ENCODE measurements at places on chromosomes 2 and 18.

GRCh38 chr2:240556553-240557100, 1.2 kb downstream of the ANKMY1 start:
- no peak for DNase-seq

- no peak for DNase-seq
Measured at GRCh38 chr2:233082931-233083755, 23.0 kb downstream of the INPP5D start.

GRCh38 chr2:231379266-231380215, 16.0 kb upstream of the B3GNT7 start:
- DNase-seq: no peak

DNA sequence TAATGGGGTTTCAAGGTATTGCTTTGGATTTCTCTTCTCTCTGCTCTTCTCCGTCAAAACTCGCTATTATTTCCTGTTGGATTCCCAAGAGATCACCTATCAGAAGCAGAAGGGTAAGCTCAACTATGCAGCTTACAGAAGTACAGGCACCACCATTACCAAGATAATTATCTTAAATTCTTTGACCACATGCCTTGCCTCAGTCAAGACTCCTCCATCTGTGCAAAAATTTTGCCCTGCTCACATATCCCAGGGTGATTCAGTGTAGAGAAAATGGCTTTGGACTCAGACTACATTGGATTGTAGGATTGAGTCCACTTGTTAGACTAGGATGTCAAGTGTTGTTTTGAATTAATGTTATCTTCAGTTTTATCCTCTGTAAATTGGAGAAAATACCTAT, 698.7 kb downstream of the TDRD15 start:
- DNase-seq: no peak
